Muscle of leg (tissue), 16 donors: ENCODE measurements at places on chromosomes 12 and 14. TPM values are rescaled to one million over a fixed set of nuclear protein-coding genes. Genes with fewer than 3 reads are reported as not detected.

DNA sequence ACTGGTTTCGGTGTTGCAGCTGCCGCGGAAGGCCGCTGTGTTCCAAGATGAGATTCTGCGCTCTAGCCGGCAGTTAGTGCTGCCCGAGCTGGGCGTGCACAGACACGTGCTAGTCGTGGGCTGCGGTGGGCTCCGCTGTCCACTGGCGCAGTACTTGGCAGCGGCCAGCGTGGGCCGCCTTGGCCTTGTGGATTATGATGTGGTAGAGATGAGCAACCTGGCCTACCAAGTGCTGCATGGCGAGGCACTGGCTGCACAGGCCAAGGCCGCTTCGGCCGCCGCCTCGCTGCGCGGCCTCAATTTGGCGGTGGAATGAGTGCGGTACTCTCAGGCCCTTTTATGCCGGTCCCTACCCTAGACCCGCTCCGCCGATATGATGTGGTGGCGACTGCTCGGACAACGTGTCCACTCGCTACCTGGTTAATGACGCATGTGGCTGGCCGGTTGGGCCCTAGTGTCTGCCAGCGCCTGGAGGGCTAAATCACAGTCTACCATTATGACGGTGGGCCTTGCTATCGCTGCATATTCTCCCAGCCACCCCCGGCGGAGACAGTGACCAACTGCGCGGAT is 102.2 kb downstream of the SNAPC1 start:
- DNase-seq: no peak
- no peak overlapping the region for H3K27ac ChIP-seq
- no peaks in the 10 kb centered on the region for H3K36me3 ChIP-seq

GRCh38 chr12:5927732-5928516 is 17.1 kb downstream of the ANO2 start:
- no peak for DNase-seq
- no peak overlapping the region for H3K4me3 ChIP-seq
- H3K4me1 ChIP-seq: no peaks in the 10 kb centered on the region
- H3K27ac ChIP-seq: no peak overlapping the region
- H3K27me3 ChIP-seq: peaks cover 3% of the 10 kb centered on the region

DNA sequence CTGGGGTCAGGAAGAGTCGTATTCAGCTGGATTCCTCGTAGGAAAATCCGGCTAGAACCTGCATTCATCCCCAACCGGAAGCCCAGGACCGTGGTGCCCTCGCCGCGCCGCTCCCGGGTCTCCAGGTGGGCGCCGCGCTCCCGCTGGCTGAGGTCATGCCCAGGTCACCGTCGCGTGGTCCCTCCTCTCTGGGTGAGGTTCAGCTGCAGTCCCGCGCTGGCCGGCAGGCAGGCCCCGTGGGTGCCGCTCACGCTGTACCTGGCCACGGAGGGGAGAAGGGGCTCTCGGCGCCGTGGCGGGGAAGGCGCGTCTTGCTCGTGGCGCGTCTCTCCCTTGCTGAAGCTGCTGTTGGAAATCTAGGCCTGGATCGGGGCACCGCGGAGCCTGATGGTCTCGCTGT is 44.5 kb downstream of the LRTM2 start:
- H3K27me3 ChIP-seq: peaks cover 16% of the 10 kb centered on the region
- no peak overlapping the region for H3K27ac ChIP-seq
- no peak for DNase-seq
- no peak overlapping the region for H3K4me3 ChIP-seq
- H3K36me3 ChIP-seq: no peaks in the 10 kb centered on the region

DNA sequence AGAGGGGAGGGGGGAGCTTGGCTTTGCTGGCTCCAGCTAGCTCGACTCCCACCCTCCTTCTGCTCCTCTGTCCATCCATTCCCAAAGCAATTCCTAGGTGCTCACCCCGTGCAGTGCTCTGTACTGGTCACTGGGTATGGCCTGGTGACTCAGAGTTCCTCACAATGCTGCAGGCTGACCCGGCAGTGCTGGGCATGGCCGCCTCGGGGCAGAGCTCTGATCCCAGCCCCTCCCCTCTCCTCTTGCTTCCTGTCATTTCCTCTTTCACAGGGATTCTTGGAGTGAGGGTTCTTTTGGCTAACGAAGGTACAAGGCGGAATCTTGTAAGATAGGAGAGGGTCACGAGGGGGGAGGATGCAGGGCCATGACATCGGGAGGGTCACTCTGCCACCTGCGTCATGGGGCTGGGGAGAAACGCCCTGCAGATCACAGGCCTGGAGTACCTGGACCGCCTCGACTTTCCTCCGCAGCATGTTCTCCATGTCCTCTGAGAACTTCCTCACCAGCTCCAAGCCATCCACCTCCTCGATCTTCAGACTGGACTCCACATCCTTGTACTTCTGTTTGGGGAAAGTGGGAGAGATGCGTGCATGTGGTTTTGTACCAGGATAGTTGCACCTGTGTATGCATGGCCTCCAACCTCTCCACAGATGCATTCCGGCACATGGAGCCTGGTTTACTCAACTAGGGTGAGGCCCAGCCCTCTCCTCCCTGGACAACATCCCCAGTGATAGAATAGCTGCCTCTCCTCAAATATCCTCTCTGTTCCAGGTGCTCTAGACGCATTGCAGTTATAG is 5.7 kb downstream of the CACNA2D4 start:
- H3K36me3 ChIP-seq: no peaks in the 10 kb centered on the region
- no peak overlapping the region for H3K4me3 ChIP-seq
- H3K27ac ChIP-seq: no peak overlapping the region
- peaks cover 59% of the 10 kb centered on the region for H3K4me1 ChIP-seq

DNA sequence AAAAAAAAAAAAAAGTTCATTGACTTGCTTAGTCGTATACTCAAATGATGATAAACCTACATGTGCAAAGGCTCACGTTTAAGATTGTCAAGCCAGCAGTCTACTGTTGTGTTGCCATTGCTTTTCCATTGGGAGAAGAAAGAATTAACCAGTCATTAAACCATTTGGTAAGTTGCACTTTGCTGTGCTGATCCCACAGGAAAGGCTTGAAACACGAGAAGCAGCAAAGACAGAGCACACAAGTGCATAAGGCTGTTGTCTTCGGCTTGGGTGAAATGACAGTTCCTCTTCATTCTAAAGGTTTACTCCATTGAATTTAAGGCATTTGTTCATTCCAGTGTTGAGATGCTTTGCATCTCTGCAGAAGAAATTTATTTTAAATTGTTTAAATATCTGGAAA is 50.1 kb downstream of the ZC3H14 start:
- DNase-seq: no peak
- H3K27ac ChIP-seq: no peak overlapping the region
- no peak overlapping the region for H3K4me3 ChIP-seq
- peaks cover 28% of the 10 kb centered on the region for H3K36me3 ChIP-seq
- no peaks in the 10 kb centered on the region for H3K27me3 ChIP-seq
- H3K4me1 ChIP-seq: peaks cover 2% of the 10 kb centered on the region

- no peaks in the 10 kb centered on the region for H3K36me3 ChIP-seq
- H3K27ac ChIP-seq: no peak overlapping the region
- peaks cover 32% of the 10 kb centered on the region for H3K27me3 ChIP-seq
- no peak overlapping the region for H3K4me3 ChIP-seq
Observed at GRCh38 chr12:16610001-16610585, 4.1 kb upstream of the LMO3 start.

- no peaks in the 10 kb centered on the region for H3K4me1 ChIP-seq
- H3K27ac ChIP-seq: no peak overlapping the region
- no peak for DNase-seq
- H3K4me3 ChIP-seq: no peak overlapping the region
- H3K27me3 ChIP-seq: no peaks in the 10 kb centered on the region
- no peaks in the 10 kb centered on the region for H3K36me3 ChIP-seq
Observed at GRCh38 chr12:7601406-7601805, 64.3 kb downstream of the APOBEC1 start.

DNA sequence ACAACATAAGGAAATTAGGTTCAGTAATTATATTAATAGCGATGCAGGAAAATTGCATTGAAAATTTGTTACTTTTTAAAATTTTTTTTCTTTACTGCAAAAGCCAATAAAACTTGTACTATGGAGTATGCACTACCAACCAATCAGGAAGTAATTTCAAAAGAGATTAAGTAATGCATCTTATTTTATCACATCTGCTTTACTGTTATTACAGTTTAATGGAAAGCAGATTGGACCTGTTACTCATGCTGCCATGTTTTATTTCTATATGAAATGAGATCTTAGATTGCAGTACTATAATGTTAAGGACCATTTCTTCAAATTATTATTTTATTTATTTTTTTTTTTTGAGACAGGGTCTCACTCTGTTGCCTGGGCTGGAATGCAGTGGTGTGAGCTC is 1.7 kb upstream of the STRN3 start:
- H3K36me3 ChIP-seq: no peaks in the 10 kb centered on the region
- H3K27ac ChIP-seq: no peak overlapping the region
- no peaks in the 10 kb centered on the region for H3K27me3 ChIP-seq
- peaks cover 3% of the 10 kb centered on the region for H3K4me1 ChIP-seq

Gene NDUFA12
- total RNA-seq: 124 TPM

Gene B4GALNT3
- total RNA-seq: 6.0 TPM

- no peaks in the 10 kb centered on the region for H3K27me3 ChIP-seq
- no peaks in the 10 kb centered on the region for H3K36me3 ChIP-seq
- DNase-seq: no peak
- H3K4me3 ChIP-seq: no peak overlapping the region
- no peak overlapping the region for H3K27ac ChIP-seq
Observed at GRCh38 chr14:65225299-65226159, 123.2 kb upstream of the MAX start.

GRCh38 chr14:104250175-104250574 is 111.8 kb downstream of the KIF26A start:
- no peaks in the 10 kb centered on the region for H3K36me3 ChIP-seq
- no peak overlapping the region for H3K4me3 ChIP-seq
- H3K4me1 ChIP-seq: peaks cover 26% of the 10 kb centered on the region
- no peak overlapping the region for H3K27ac ChIP-seq
- no peak for DNase-seq
- H3K27me3 ChIP-seq: no peaks in the 10 kb centered on the region

Gene OTX2
- total RNA-seq: 0.04 TPM

Gene CELA1
- total RNA-seq: not detected

DNA sequence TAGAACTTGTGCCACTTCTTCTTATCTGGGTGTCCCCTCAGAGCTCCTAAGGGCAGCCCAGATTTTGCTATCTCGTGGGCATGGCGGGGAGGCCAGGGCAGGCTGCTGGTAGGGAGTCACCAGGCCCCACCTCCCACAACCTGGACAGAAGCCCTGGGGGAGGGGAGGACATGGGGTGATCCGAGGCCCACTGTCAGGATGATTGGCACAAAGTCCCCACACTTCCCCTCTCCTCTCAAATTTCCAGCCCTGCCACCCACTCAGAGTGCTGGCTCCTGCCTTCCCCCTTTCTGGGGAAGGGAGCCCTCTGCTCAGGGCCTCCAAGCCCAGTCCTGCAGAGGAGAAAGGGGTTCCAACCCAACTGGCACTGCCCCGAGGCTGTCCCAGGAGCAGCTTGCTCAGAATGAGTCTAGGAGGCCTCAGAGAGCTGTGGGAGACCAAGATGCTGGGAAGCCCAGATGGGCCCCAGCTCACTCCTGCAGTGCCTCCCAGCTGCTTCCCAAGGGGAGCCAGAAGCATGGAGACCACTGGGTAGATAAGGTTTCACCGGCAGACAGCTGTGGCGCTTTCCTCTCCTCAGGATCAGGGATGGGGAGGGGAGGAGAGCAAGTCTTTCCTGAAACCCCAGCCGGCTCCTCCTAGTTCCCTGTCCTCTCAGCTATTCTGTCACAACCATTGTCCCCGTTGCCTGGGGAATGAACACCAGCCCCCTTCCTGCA is 82.8 kb downstream of the B4GALNT3 start:
- H3K4me1 ChIP-seq: peaks cover 36% of the 10 kb centered on the region
- no peaks in the 10 kb centered on the region for H3K36me3 ChIP-seq
- H3K27ac ChIP-seq: peak overlapping the region; percentile 59
- peaks cover 2% of the 10 kb centered on the region for H3K27me3 ChIP-seq
- no peak overlapping the region for H3K4me3 ChIP-seq

GRCh38 chr12:132506328-132507160 is 16.6 kb downstream of the FBRSL1 start:
- DNase-seq: peak; percentile 91
- H3K36me3 ChIP-seq: peaks cover 19% of the 10 kb centered on the region
- no peak overlapping the region for H3K4me3 ChIP-seq
- H3K27ac ChIP-seq: peak overlapping the region; percentile 87

Gene ENDOU
- total RNA-seq: 0.31 TPM

DNA sequence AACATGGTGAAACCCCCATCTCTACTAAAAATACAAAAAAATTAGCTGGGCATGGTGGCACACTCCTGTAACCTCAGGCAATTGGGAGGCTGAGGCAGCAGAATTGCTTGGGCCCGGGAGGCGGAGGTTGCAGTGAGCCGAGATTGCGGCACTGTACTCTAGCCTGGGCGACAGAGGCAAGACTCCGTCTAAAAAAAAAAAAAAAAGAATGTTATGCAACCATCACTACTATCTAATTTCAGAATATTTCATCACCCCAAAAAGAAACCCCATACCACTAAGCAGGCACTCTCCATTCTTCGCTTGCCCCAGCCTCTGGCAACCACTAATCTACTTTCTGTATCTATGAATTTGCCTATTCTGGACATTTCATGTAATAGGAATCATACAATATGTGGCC is 68.8 kb upstream of the AMN start:
- peaks cover 10% of the 10 kb centered on the region for H3K4me1 ChIP-seq
- no peak overlapping the region for H3K27ac ChIP-seq
- no peak for DNase-seq
- no peak overlapping the region for H3K4me3 ChIP-seq
- H3K36me3 ChIP-seq: no peaks in the 10 kb centered on the region

GRCh38 chr12:132323171-132324010 is 6.0 kb downstream of the GALNT9 start:
- peaks cover 64% of the 10 kb centered on the region for H3K27me3 ChIP-seq
- no peaks in the 10 kb centered on the region for H3K36me3 ChIP-seq
- H3K27ac ChIP-seq: no peak overlapping the region
- H3K4me1 ChIP-seq: peaks cover 8% of the 10 kb centered on the region
- no peak for DNase-seq

DNA sequence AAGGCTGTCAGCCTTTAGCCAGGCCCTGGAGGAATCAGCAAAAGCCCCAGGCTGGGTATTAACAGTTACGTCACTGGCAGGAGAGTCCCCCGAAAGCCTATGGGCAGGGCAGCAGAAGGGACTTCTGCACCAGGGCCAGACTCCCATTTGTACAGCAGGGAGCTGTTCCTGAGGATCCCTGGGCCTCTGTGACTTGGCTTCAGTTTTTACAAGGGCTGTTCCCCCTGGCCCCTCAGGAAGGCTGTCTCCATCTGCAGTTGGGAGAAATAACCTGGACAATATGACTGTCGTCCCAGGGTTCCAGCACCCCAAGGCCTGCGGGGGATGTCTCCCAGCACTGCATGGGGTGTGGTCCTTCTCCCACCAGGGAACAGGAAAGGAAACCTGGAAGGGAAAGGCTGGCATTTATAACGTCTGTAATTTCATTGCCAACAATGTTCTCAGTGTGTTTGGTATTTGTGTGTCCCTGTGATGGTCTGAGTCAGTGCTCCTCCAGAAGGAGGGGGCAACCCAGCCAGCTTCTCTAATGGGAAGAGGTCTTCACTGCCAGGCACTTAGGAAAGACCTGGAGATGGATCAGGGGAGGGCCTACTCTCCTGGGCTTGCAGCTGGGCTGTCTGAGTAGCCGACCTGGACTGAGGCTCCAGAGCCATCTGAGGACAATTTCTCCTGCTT is 42.4 kb downstream of the ERH start:
- no peak overlapping the region for H3K4me3 ChIP-seq
- peak overlapping the region; percentile 29 for H3K27ac ChIP-seq
- H3K36me3 ChIP-seq: peaks cover 4% of the 10 kb centered on the region
- no peaks in the 10 kb centered on the region for H3K27me3 ChIP-seq

GRCh38 chr12:25792031-25792430 is 166.5 kb upstream of the RASSF8 start:
- H3K27me3 ChIP-seq: no peaks in the 10 kb centered on the region
- H3K4me3 ChIP-seq: no peak overlapping the region
- H3K27ac ChIP-seq: no peak overlapping the region
- no peaks in the 10 kb centered on the region for H3K4me1 ChIP-seq
- H3K36me3 ChIP-seq: no peaks in the 10 kb centered on the region

GRCh38 chr12:131117438-131118245 is 163.9 kb downstream of the ADGRD1 start:
- H3K4me3 ChIP-seq: no peak overlapping the region
- DNase-seq: no peak
- peaks cover 8% of the 10 kb centered on the region for H3K27me3 ChIP-seq
- H3K36me3 ChIP-seq: no peaks in the 10 kb centered on the region
